ENCODE measurements at places on chromosomes 5 and 9.

DNA sequence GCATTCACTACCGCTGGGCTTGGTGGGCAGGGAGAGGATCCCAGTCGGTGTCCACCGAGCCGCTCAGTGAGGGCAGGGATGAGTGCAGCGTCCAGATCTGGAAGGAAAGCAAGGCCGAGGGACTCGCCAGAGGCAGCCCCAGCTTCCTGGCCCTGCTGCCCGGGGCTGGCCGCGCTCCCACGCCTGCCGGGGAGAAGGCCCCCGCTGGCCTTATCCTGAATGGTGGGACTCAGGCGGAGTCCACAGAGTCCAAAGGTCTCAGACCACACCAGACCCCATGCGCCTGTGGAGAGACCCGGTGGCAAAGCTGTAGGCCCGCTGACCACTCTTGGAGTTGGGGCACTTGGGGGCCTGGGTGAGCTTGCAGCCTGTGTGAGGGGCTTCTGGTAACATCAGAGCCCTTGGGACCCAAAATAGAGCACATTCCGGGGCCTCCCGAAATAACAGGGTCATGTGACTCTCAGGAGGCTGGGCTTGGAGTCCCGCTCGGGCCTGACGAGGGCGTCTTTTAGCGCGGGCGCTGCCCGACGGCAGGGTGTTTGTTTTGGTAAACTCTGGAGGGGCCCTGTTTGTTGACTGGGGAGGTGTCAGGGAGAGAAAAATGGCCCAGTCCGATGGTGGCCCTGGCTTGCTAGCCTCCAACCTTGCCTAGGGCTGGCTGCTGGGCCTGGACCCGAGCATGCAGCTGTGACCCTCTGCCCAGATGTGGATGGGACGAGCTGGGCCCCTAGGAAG, 2.8 kb downstream of the RXRA start:
- DNase-seq: no peak

- DNase-seq: no peak
Observed at GRCh38 chr5:3904584-3904983, 309.0 kb downstream of the IRX1 start.

DNA sequence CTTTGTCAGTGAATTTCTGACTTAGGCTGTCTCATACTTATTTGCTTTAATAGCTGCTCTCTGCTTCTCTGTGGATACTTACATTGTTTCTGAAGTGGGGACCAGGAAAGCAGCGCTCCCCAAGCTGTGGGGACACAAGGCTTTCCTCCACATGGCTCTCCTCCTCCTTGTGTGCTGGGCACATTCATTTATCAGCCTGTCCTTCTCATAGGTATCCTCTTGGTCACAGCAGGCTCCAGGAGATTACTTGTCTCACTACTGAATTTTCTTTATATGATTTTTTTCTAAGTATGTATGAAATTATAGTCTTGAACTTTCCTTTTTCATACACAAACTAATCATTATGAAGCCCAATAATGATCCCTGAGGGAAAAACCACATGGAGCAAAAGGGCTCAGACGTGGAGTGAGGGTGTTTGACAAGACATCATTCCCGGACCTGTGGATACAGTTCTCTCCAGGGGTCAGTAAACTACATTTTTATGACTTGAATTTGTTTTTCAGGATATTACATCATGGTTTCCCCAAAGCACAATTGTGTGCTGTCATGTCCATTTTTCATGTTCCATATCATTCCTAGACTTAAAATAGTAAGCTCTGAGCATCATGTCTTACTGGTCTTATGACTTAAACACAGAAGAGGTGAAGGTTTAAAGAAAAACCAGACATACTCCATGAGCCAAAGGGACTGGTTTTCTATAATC, 234.5 kb downstream of the PCSK1 start:
- no peak for DNase-seq

GRCh38 chr9:137396227-137396626, 26.7 kb downstream of the EXD3 start:
- no peak for DNase-seq
